NCI-H1092 (cell line): ENCODE measurements at places on chromosomes 5 and 9.

- DNase-seq: no peak
Measured at GRCh38 chr9:17319864-17320263, 185.0 kb downstream of the CNTLN start.

DNA sequence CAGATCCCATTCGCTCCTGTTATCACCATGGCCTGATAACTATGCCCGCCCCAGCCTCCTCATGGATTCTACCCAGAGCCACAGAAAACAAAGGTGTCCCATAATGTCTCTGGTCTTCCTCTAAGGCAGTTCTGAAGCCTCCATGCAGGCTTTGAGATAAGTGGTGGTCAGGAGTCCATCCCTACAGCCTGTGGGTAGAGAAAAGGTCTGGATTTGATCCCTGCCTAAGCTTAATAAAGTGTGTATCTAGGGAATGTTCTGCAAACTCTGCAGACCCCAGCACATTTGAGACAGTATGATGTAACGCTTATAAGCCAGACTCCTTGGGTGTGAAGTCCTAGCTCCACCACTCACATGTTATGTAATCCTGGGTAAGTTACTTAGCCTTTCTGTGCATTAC is 187.3 kb downstream of the MAPKAP1 start:
- DNase-seq: no peak

- DNase-seq: no peak
Measured at GRCh38 chr5:160269017-160269416, 39.7 kb downstream of the FABP6 start.

DNA sequence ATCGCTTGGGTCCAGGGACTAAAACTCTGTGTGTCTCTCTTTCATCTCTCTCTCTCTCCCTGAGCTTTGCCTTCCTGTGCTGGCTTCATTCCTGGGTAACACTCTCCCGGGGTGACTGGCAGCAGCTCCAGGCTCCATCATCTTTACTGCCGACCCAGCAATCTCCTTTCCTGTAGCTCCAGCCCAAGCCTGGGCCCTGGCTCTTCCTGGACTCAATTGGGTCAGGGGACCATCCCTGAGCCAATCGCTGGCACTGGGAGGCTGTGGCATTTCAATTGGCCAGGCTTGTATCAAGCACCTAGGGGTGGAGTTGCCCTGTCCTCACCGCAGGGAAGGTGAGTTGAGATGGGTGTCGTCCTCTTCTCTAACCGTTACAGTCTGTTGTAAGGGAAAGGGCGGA is 31.9 kb downstream of the FAM240B start:
- DNase-seq: no peak

DNA sequence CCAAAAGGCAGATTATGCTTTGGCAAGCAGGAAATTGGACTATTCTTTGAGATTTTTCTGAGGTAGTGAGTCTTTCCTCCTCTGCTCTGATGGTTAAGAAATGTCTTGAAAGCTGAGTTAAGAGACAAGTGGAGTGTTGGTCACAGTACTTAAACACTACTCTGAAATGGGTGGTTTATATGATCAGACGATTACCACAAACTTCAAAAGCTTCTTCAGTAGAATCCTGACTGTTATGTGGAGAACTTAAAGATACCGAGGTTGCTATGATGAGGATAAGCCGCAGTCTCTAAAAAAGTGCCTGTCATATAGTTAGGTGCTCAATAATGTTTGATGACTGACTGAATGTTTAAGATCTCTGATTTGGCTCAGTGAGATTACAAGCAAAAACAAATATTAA is 24.3 kb downstream of the GCNT4 start:
- no peak for DNase-seq

DNA sequence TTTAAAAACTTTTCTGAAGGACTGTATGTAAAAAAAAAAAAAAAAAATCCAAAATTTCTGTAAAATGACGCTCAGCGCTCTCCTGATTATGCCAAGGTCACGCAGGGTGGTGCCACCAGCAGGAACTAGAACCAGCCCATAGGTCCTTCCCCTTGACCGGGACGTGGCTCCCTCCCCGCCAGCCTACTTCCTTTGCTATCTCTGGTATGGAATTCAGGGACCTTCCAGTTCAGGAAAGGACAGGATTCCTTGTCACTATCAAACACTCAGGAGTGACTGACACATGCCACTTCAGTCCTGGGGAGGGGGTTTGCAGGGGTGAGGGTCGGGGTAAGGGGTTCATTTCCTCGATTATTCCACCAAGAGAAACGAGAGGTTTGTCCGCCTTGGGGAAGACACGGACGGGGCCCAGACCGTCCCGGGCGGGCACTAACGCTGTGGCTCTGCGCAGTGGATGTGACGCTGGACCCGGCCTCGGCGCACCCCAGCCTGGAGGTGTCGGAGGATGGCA is 18.8 kb downstream of the BTNL9 start:
- no peak for DNase-seq

DNA sequence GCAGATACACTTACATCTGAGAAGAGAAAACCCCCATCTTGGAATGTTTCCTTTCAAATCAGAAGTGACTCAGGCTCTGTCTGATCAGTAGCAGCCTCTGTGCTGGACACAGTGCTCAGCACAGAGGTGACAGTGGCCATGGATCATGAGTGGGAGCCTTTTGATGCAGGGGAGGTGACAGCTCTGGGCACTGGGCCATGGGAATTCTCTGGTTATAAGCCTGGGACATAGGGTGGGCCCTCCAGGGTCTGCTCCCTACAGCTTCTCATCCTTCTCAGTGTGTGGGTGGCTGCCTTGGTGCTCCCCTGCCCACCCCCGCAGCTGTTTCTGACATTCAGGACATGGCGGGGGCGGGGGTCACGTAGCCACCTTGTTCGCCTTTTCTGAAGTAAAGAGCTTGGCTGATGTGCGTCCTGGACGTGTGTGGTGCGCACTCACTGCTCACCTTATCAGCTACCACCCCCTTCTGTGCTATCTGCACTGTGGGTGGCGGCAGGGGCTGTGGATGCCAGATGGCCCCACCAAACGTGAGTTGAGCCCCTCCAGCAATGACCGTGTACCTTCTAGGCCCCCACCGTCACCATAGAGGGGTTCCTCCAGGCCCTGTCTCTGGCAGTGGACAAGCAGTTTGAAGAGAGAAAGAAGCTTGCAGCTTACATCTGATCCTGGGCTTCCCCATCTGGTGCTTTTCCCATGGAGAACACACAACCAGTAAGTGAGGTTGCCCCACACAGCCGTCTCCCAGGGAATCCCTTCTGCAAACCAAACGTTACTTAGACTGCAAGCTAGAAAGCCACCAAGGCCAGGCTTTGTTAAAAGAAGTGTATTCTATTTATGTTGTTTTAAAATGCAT is 24.0 kb downstream of the TRIP13 start:
- no peak for DNase-seq

DNA sequence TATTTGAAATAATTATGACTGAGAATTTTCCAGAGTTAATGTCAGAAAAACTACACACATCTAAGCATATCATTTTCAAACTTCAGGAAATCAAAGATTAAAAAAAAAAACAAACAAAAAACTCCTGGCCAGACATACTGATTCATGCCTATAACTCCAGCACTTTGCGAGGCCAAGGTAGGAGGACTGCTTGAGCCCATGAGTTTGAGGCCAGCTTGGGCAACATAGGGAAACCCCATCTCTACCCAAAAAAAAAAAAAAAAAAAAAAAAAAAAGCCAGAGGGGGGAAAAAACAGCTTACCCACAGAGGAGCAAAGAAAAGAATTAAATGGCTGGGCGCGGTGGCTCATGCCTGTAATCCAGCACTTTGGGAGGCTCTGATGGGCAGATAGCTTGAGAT is 22.4 kb downstream of the EFCAB9 start:
- DNase-seq: no peak

DNA sequence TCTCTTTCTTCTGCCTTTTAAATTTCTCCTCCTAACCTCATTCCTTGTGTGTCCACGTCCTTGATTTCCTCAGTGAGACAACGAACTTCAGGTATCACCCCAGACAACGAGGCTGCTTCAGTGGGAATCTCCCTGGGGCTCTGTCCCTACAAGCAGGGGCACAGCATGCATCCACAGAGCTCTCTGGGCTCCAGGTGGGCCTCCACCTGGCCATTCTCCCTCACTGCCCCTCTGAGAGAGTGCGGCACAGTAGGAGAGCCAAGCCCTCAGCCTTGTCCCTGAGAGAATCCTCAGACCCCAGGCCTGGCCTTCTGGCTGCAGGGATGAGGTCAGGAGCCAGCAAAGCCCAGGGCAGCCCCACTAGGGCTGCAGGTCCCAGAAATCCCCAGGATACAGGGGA is 105.3 kb downstream of the LHFPL2 start:
- DNase-seq: no peak

DNA sequence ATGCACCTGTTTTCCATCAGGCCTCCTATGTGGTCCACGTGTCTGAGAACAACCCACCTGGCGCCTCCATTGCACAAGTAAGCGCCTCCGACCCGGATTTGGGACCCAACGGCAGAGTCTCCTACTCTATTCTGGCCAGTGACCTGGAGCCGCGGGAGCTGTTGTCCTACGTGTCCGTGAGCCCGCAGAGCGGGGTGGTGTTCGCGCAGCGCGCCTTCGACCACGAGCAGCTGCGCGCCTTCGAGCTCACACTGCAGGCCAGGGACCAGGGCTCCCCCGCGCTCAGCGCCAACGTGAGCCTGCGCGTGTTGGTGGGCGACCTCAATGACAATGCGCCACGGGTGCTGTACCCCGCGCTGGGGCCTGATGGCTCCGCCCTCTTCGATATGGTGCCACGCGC is 1.7 kb downstream of the PCDHGB1 start:
- no peak for DNase-seq

GRCh38 chr9:69822116-69822750 is 1.6 kb downstream of the CFAP95 start:
- DNase-seq: no peak

DNA sequence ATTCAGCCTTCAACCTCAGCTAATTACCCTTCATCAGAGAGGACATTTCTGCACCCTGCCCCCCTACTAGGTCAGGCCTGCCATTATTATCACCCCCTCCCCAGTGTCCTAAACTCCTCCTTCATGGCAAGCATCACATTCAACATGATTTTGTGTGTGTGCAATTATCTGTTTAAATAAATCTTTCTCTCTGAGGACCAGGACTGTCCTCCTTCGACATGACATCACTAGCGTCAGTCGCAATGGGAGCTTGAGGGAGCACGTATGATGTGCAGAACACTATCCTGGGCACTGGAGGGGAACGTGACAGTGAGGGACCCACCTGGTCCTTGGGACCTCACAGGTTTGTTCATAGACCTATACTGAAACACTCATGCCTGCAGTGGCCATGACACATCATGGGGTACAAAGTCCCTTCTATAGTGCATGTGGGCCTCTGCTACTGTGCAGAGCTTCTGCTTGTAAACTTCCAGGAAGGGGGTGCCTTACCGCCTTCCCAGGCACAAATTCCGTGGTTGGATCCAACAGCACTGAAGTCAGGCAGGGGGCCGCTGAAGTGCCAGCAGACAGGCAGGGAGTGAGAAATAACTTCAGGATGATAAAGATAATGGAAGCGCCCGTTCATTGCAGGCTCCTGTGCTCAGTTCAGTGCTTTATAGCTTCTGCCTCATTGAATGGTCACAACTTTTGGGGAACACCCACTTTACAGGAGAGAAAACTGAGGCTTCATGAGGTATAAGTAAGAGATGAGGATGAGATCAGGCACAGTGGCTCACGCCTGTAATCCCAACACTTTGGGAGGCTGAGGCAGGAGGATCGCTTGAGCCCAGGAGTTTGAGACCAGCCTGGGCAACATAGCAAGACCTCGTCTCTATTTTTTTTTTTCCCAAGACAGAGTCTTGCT is 36.0 kb upstream of the STXBP1 start:
- no peak for DNase-seq

- no peak for DNase-seq
Measured at GRCh38 chr5:146475906-146476305, 28.8 kb downstream of the TCERG1 start.

GRCh38 chr9:91117959-91118703 is 243.6 kb downstream of the AUH start:
- DNase-seq: peak; percentile 58

- no peak for DNase-seq
Measured at GRCh38 chr5:124454081-124454480, 292.4 kb downstream of the ZNF608 start.

DNA sequence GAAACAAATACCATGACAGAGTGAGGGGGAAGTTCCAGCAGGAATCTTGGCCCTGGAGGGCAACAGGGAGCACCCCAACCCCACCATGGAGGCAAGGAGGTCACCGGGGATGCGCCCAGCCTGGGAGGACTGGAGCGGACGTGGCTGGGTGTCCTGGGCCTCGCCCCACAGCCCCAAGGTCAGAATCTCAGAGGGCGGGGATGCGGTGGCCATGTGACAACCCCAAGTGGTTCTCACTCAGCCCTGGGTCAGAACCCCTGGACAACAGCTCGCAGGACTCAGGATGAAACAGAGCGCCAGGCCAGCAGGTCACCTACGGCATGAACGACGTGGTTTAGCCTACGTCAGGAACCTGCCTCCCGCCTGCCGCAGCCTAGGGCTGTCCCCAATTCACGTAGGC is 64.0 kb upstream of the ZNF354A start:
- no peak for DNase-seq

DNA sequence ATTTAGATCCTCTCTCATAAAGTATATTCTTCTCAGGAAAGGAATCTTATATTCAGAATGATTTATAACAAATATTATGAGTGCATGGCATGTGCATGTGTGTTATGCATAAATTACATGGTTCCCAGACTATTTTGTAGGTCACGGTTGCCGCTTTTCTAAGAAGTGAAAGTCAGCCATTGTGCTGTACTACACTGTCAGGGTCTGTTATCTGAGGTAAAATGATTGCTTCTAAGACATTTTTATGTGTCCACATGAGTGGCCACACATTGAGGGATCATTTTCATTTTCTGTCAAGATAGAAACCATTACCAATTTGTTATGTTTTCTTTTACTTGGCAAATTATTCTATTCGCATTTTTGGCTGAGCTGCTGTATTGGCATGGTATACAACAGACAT is 210.8 kb downstream of the CWC27 start:
- DNase-seq: no peak

GRCh38 chr5:36089989-36090388 is 23.3 kb upstream of the UGT3A2 start:
- no peak for DNase-seq

- no peak for DNase-seq
Measured at GRCh38 chr5:171978016-171978415, 28.4 kb downstream of the FBXW11 start.
